Activated CD8-positive, alpha-beta memory T cell treated with anti-CD3 and anti-CD28 coated beads, Interleukin-2, amount 50 U/mL, for 4 hours (primary cell): ENCODE measurements at places on chromosomes 2 and 18.

DNA sequence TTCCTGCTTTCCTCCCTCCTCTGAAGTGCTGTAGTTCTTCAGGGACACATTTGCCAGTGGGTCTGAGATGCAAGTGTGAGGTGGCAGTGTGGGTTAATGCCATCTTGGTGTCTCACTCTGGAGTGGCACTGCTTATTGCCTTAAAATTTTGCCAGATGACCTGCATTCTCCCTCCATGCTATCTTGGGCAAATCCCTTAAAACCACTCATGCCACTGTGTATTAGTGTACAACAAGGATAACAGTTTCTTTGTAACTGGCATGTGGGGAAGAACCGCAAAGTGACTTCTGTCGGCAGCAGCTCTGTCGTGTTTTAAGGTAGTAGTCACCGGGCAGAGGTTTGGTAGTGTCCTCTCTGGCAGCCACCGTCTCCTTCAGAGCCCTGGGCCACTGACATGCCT, 124.2 kb downstream of the NEDD4L start:
- DNase-seq = no peak

- DNase-seq = no peak
Measured at GRCh38 chr2:127125821-127126220, 18.9 kb upstream of the BIN1 start.

- DNase-seq = no peak
Measured at GRCh38 chr2:109629867-109630266, 15.7 kb downstream of the SOWAHC start.

- peak; percentile 47 for DNase-seq
Measured at GRCh38 chr2:148876595-148877402, 1.8 kb downstream of the KIF5C start.

GRCh38 chr2:229715895-229716507, 1.6 kb upstream of the DNER start:
- peak; percentile 16 for DNase-seq

GRCh38 chr2:107684421-107684820, 142.3 kb upstream of the RGPD4 start:
- DNase-seq = no peak

DNA sequence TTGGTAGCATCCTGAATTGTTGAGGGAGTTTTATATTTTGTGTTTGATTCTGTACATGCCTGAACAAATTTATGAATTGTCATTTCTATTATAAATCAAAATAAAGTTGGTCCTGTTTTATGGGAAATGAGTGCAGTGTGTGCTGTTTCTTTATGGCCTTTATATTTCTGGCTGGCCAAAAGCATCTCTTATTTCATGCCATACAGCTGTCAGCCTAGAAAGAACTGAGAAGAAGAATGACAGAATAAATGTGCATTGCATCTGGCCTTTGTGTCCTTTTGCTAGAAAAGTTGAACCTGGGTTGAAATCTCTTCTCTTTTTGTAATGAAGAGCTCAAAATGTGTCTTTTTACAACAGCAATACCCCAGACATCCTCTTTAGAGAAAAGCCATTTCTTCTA, 474.7 kb upstream of the LRATD1 start:
- no peak for DNase-seq

GRCh38 chr2:241865957-241866789, 3.4 kb upstream of the RTP5 start:
- DNase-seq = no peak

- DNase-seq = peak; percentile 76
Measured at GRCh38 chr2:232611559-232612218, 21.7 kb upstream of the EFHD1 start.

- no peak for DNase-seq
Measured at GRCh38 chr18:62672600-62672999, 42.7 kb upstream of the PHLPP1 start.

DNA sequence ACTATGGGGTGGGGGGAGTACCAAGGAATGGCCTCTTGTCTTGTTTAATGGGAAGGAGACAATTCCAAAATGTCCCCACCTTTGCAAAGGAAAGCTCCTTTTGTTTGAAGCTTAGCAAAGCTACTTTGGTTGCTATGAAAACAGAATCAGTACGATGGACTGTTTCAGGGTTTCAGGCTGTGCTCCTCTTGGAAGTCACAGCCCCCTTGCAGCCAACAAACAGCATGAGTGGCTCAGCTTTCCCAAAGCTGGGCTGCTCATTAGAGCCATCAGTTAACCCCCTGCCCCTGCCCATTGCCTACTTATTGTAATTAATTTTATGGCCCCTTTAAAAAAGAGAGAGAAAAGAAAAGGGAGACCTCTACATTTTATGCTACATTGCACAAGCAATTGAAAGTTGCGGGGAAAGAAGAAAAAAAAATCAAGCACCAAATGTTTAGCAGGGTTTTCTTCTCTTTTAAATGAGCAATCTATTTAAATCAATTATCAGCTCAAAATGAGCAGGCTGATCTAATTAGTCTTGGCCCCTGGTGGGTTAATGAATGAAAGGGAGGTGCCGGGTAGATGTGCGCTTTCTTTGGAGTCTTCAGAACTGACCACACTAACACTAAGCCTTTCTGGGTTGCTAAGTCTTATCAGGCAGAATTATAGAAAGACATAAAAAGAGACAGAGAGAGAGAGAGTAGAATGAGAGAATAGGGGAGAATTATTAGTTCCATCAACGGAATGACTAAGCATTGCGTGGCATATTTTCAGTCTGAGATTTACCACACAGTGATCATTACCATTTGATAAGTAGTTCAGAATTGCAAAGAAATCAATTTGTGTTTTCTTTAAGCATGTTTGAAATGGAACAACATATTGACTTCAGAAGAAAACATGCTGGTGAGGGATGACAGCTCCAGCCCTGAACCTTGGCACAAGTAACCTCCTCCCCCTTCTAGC, 284.9 kb downstream of the INSIG2 start:
- DNase-seq = no peak

GRCh38 chr2:43414586-43415135, 181.2 kb downstream of the THADA start:
- no peak for DNase-seq

DNA sequence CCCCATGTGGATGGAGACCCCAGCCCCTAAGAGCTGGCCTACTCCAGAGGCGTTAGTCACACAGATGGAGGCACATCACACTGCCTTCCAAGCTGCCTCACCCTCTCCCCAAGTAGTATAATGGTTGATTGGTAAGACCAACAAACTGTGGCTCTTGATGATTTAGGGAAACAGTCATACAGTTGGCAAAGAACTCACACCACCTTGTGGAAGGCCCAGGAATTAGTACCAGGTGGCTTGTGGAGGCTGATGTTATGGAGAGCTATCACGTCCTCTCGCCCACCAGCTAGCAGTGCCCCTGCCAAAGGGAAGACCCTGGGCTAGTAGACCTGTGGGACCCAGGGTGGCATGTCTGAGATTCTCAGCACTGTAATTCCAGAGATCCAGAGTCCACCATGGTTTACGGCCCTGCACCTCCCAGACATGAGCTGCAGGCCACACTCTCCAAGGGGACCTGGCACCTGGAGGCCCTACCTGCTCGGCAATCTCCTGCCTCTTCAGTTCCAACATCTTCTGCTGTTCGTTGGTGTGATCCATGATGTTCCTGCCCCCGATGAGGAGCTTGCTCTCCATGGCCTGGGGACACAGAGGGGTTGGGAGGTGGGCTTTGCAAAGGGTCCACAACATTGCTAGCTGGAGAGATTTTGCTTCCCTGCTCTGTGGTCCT, 26.3 kb downstream of the KIF3C start:
- no peak for DNase-seq

- DNase-seq = no peak
Measured at GRCh38 chr2:174688079-174688478, 76.2 kb downstream of the CHRNA1 start.

- DNase-seq = no peak
Measured at GRCh38 chr2:45072064-45072861, 63.0 kb upstream of the SIX2 start.

DNA sequence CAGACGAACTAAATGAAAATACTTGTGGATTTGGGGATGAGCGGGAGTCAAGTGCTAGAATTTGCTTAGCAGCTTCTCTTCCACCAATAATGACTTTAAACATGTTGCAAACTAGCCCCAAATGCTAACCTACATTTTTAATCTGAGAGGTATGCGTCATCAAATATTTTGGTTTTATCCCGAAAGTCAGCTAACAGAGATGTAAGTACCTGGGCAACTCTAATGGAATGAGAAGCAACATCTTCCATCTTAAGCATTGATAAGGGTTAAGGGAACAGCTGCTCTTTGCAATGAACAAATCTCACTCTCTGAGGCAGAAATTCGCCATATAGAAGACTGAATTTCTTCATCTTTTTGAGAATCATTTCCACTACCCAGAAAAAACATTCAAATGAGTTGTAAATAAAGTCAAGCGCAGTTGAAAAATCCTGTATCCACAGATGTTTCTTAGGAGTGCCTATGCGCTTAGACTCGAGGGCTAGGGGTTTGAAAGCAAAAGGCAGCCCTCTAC, 926 bp upstream of the YPEL5 start:
- DNase-seq = no peak

GRCh38 chr2:224551693-224552092, 33.5 kb downstream of the CUL3 start:
- no peak for DNase-seq

GRCh38 chr2:71463342-71463654, 9.9 kb downstream of the DYSF start:
- DNase-seq = no peak

- DNase-seq = no peak
Measured at GRCh38 chr2:39837856-39838453, 58.9 kb upstream of the THUMPD2 start.

- DNase-seq = no peak
Measured at GRCh38 chr18:78073275-78073674, 823.6 kb downstream of the GALR1 start.
